ENCODE measurements at places on chromosomes 12 and 14.

DNA sequence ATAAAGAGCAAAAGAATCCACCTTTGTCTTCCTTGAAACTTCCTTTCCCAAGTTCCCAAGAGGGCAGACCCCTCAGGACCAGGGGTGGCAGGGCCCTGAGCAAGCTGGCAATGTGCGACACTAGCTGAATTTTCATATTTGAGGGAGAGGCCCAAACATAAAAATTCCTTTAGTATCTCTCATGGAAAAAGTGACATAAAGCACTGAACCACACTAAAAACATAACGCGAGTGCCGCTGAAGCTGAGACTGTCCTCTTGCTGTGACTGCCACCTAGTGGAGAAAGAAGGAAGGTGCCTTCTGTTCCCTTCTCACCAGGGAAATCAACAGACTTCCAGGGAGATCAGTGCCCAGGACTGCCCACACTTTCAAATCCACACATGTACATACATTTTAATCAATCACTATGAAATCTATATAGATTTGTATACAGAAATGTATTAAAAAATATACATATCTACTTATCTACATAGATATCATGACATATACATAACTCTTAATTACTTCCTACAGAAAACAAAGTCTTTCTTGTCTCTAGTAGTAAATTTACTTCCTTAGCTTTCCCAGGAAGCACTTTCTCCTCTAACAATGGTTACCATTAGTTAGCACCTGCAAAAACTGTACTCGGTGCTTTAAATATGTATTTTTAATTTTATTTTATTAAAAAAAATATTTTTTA, 53.8 kb downstream of the SSH1 start:
- DNase-seq, result peak; percentile 90

DNA sequence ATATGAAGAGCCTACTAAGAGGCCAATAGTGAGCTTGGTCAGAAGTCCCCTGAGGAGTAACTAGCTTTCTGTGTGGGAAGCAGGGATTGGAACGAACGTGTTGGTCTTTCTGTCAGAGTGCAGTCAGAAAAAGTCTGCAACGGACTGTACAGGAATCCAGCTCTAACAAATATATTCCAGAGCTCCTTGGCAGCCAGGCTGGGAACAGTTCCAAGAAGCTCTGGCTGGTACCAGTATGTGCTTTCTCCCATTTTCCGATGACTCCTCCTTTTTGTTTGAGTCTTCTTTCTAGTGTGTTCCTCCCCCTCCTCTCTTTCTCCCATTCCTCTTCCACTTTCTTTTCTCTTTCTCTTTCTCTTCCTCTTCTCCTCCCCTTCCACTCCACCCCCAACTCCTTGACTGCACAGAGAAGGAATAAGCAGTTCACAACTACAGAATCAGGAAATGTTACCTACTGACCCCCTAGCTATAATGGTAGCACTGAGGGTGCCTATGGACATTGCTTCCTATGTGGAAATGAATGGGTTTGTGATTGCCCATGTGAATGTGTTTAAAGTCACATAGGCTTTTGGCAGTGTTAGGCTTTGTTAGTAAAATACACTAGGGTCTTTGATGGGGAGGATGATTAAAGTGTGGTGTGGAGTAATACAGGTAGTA, 59.9 kb downstream of the TTLL5 start:
- no peak for DNase-seq

DNA sequence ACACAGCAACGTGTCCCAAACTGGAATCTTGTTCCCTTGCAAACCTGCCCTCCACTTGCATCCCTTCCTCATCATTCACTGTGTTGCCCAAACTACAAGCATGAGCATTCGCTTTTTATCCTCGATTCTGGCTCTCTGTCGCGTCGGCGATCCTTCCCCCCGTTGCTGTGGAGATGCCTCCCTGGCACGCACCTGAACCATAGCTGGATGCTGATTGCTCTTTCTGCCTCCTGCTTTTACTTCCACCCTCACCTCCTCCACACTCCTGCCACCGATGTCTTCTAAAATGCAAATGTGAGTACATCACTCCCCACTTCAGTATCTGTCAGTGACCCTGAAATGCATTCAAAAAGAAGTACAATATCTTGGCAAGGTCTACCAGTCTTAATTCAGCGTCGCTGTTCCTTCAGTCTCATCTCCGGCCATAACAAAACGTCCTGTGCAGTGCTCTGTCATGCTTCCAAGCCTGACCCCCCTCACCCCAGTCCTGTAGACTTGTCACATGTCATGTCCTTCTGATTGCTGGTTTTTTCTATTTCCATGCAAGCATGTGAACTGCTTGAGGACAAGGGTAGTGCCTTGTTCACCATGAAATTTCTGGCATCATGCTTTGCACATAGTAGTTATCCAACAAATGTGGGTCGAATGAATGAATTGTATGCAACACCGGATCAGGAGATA, 2.5 kb upstream of the PPP2R5C start:
- DNase-seq, result no peak

- DNase-seq, result no peak
Measured at GRCh38 chr12:131980263-131980662, 30.5 kb downstream of the EP400 start.

- DNase-seq, result no peak
Measured at GRCh38 chr14:68667313-68667791, 125.5 kb downstream of the ZFP36L1 start.

DNA sequence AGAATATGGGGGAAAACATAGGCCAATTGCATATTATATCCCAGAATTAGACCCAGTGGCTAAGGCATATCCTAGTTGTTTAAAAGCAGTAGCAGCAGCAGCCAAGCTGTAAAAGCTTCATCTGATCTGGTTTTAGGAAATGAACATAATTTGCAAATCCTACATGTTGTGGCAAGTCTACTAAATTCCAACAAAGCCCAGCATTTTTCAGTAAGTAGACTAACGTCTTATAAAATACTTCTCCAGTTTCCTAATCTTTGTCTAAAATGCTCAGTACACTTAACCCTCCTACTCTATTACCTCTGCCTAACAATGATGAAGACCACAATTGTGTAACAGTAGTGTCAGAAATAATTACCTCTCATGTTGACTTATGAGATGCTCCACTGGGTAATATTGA, 70.9 kb upstream of the RERGL start:
- no peak for DNase-seq

GRCh38 chr12:122449317-122449716, 26.8 kb upstream of the CLIP1 start:
- DNase-seq, result no peak

DNA sequence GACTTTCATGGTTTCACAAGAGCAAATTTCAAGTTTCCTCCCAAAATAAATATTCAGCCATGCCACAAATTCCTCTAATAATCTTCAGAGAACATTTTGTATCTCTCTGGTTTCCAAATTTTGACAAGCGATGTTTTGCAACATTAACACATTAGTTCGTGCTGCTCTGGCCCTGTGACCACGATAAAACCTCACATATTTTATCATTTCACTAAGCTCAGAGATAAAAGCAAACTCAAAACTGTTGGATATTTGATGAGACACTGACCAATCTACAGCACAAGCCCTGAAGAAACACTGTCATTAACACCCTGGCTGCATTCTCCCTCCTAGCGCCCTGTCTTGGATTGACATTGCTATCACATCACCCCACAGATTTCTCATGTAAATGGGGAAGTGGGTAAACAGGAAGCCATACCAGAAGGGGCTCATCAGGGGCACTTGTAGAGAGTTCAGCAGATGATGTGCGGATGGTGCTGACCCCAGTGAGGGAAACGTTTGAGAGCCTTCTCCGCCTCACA, 264.3 kb downstream of the PRKD1 start:
- DNase-seq, result peak; percentile 74

GRCh38 chr12:127277882-127278281, 989.1 kb upstream of the TMEM132C start:
- no peak for DNase-seq

DNA sequence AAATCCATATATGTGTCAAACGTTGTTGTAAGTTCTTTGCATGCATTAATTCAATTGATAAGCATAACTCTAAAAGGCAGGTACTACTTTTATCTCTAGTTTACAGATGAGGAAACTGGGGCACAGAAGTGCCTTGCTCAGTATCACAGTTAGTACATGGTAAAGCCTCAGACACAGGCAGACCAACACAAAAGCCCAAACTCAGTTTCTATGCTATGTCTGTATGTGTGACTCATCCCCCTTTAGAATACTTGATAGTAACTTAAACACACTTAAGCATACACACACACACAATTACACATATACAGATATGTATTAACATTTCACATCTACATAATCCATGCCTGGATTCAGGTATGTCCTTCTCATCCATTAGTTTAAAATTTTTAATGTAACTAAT, 88.0 kb downstream of the EPS8 start:
- no peak for DNase-seq
